ENCODE measurements at places on chromosomes 11 and 22.
A peak's percentile ranks its signal among the peaks of the same experiment; 100 is the strongest.

- H3K4me3 ChIP-seq, result no peak overlapping the region
- peaks cover 2% of the 10 kb centered on the region for H3K36me3 ChIP-seq
- H3K27me3 ChIP-seq, result peaks cover 10% of the 10 kb centered on the region
- H3K4me1 ChIP-seq, result peaks cover 2% of the 10 kb centered on the region
- no peak for DNase-seq
These were observed 21.1 kb upstream of the RDX start for GRCh38 chr11:110317516-110317932.

DNA sequence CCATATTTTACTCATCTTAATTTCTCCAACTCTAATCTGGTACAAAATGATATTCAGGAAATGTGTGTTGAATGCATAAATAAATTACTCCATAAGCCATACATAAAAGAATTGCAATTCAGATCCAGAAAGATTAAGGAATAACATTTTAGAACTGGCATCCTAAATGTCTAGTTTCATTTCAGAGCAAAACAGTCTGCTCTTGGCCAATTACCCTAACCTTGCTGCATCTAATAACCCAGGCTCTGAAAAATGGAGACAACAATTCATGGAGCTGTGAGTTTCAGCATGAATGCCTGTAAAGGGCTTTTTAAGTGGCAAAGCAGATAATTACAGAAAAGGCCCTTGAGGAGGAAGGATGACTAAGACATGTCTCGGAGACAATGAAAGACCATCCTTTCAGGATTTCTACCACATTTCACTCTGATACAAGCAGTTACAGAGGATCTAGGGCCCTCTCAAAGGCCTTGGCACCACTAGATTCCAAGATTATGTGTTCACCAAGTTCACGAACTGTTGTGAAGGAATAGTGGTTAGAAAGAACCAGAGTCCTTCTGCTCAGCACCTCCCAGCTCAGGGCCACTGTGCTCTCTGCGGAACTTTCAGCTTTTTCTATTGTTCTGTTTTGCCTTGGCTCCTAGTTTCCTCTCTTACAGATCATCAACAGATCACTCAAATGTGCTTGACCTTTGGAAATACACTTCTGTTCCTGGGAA lies 157.6 kb upstream of the BLID start:
- DNase-seq, result no peak
- peaks cover 22% of the 10 kb centered on the region for H3K27me3 ChIP-seq
- no peaks in the 10 kb centered on the region for H3K4me1 ChIP-seq
- no peak overlapping the region for H3K4me3 ChIP-seq
- H3K36me3 ChIP-seq, result no peaks in the 10 kb centered on the region
- no peak overlapping the region for H3K27ac ChIP-seq

GRCh38 chr11:84224042-84224441 lies 937.9 kb upstream of the CCDC90B start:
- no peak overlapping the region for H3K27ac ChIP-seq
- no peaks in the 10 kb centered on the region for H3K27me3 ChIP-seq

- no peaks in the 10 kb centered on the region for H3K27me3 ChIP-seq
- H3K27ac ChIP-seq, result no peak overlapping the region
- no peak overlapping the region for H3K4me3 ChIP-seq
- DNase-seq, result no peak
- H3K36me3 ChIP-seq, result no peaks in the 10 kb centered on the region
These were observed 23.4 kb downstream of the KIAA1671 start for GRCh38 chr22:24975813-24976341.

DNA sequence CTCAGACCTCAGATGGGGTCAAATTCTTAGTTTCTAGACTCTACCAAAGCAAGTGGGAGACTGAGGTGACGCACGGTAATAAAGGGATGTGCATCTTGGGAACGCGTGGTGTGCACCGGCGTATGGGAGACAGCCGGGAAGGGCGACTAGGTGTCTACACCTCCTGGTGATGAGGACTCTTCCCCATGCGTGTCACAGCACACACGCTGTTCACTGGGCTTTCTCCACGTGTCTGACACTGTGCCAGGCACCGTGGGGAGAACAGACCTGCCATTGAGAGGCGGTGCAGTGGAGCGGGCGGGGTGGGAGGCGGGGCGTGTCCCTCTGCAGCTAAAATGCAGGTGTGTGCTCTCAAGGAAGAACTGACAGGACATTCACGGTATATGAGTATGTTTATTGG lies 5.3 kb downstream of the FXYD6 start:
- no peak overlapping the region for H3K27ac ChIP-seq
- peaks cover 4% of the 10 kb centered on the region for H3K36me3 ChIP-seq
- no peak for DNase-seq
- H3K4me3 ChIP-seq, result no peak overlapping the region
- H3K27me3 ChIP-seq, result peaks cover 74% of the 10 kb centered on the region

- H3K4me1 ChIP-seq, result no peaks in the 10 kb centered on the region
- no peak for DNase-seq
- H3K4me3 ChIP-seq, result no peak overlapping the region
These were observed 406.0 kb downstream of the CTTN start for GRCh38 chr11:70804139-70804837.

- H3K36me3 ChIP-seq, result peaks cover 30% of the 10 kb centered on the region
- H3K4me1 ChIP-seq, result peaks cover 89% of the 10 kb centered on the region
These were observed 119.7 kb downstream of the ETS1 start for GRCh38 chr11:128467610-128468041.

DNA sequence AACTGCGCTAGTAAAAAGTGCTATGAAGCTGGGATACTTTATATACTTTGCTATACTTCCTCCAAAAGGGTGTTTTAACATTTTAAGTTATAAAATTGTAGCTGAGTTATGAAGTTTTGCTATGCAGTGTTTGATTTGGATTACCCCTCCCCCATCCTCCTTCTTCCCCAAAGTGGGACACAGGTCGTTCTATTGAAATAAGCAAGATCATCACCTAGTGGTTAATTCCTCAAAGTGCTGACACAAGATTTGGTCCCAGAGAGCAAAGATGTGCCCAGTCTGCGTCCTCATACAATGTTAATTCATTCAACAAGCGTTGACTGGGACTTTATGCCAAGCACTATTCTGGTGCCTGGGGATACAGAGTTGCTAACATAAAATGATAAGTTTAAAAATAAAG lies 78.5 kb downstream of the SPON1 start:
- no peaks in the 10 kb centered on the region for H3K36me3 ChIP-seq
- DNase-seq, result no peak
- H3K4me3 ChIP-seq, result no peak overlapping the region
- no peaks in the 10 kb centered on the region for H3K4me1 ChIP-seq
- H3K27ac ChIP-seq, result no peak overlapping the region

GRCh38 chr11:22340701-22341587 lies 2.8 kb downstream of the SLC17A6 start:
- peaks cover 9% of the 10 kb centered on the region for H3K4me1 ChIP-seq
- H3K4me3 ChIP-seq, result no peak overlapping the region
- no peak overlapping the region for H3K27ac ChIP-seq
- no peak for DNase-seq
- peaks cover 3% of the 10 kb centered on the region for H3K36me3 ChIP-seq

GRCh38 chr11:126884594-126884993 lies 116.0 kb downstream of the KIRREL3 start:
- peaks cover 13% of the 10 kb centered on the region for H3K27me3 ChIP-seq
- H3K4me3 ChIP-seq, result no peak overlapping the region
- H3K27ac ChIP-seq, result no peak overlapping the region
- no peaks in the 10 kb centered on the region for H3K36me3 ChIP-seq

GRCh38 chr11:132106096-132106982 lies 735.9 kb downstream of the NTM start:
- H3K27ac ChIP-seq, result no peak overlapping the region
- no peaks in the 10 kb centered on the region for H3K27me3 ChIP-seq
- H3K4me3 ChIP-seq, result no peak overlapping the region
- H3K36me3 ChIP-seq, result no peaks in the 10 kb centered on the region
- H3K4me1 ChIP-seq, result no peaks in the 10 kb centered on the region

- no peak overlapping the region for H3K4me3 ChIP-seq
- DNase-seq, result no peak
- no peak overlapping the region for H3K27ac ChIP-seq
- no peaks in the 10 kb centered on the region for H3K36me3 ChIP-seq
- peaks cover 28% of the 10 kb centered on the region for H3K27me3 ChIP-seq
These were observed 96.9 kb upstream of the PITPNB start for GRCh38 chr22:28015676-28016601.

DNA sequence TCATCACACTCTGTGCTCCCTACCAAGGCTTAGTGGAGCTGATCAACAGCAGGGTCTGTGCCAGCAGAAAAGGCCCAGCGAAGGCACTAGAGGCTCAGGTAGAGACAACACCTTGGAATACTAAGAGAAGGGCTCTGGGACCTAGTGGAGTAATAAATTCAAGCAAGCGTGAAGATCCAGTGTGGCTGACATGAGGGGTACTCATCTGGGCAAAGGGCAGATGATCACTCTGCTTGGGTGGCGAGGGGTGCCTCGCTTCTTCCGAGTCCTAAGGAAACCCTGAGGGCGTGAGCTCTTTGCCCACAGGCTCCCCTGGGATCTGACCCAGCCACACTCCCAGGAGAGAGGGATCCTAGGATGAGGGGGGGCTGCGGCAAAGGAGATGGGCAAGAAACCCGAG lies 3.5 kb upstream of the TPBGL start:
- peaks cover 14% of the 10 kb centered on the region for H3K27me3 ChIP-seq
- no peak for DNase-seq
- H3K4me3 ChIP-seq, result no peak overlapping the region
- no peak overlapping the region for H3K27ac ChIP-seq
- peaks cover 3% of the 10 kb centered on the region for H3K4me1 ChIP-seq

DNA sequence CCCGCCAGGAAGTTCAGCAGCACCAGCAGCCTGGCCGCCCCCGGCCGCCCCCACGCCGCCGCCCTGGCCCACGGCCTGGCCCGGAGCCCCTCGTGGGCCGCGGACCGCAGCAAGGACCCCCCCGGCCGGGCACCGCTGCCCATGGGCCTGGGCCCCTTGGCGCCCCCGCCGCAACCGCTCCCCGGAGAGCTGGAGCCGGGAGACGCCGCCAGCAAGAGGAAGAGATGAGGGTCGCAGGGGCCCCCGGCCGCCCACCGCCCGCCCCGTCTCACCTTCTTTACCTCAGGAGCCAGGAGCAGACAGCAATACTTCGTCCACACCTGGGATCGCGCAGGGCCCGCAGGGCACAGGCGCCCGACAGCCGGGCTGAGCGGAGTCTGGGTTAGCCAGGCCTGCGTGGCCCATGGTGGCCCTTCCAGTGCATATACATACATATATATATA lies 115.6 kb downstream of the CACNA1I start:
- no peak overlapping the region for H3K4me3 ChIP-seq
- H3K27ac ChIP-seq, result no peak overlapping the region
- H3K36me3 ChIP-seq, result peaks cover 7% of the 10 kb centered on the region
- H3K27me3 ChIP-seq, result peaks cover 5% of the 10 kb centered on the region
- peaks cover 16% of the 10 kb centered on the region for H3K4me1 ChIP-seq
- DNase-seq, result no peak

- H3K4me3 ChIP-seq, result no peak overlapping the region
- peaks cover 2% of the 10 kb centered on the region for H3K36me3 ChIP-seq
- no peaks in the 10 kb centered on the region for H3K27me3 ChIP-seq
- DNase-seq, result no peak
- H3K27ac ChIP-seq, result no peak overlapping the region
These were observed 362.3 kb downstream of the DYNC2H1 start for GRCh38 chr11:103471546-103471945.

DNA sequence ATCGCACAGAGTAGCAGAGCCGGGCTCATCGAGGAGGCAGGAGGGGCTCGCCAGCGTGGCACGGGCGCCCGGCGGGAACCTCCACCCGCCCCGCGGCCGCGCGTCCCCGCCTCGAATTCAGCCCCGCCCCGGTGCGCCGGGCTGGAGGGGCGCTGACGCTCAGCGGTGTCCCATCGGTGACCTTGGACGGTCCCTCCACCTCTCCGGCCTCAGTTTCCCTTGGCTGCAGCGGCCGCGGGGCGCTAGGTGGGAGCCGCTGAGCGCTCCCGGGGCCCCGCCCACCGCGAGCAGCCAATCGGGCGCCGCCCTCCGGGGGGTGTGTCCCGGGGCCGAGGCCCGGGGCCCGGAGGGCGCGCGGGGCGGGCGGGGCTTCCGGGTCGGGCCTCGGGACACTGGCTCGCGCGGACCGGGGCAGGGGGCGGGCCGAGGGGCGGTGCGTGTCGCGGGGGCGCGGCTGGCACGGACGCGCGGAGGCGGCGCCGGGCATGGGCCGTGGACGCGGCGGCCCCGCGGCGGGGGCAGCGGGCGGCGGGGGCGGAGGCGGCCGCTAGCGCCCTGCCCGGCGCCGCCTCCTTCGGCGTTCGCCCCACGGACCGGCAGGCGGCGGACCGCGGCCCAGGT lies at the start of gene PPARA:
PPARA (plus strand) TSS at position 493 of the 621 bp plus-strand sequence. CDS start 47,858 bp downstream, outside the sequence.
- H3K4me3 ChIP-seq, result peak within 1 kb of the TSS; percentile 91
- H3K36me3 ChIP-seq, result peaks cover 2% of the 10 kb centered on the region
- peaks cover 12% of the 10 kb centered on the region for H3K4me1 ChIP-seq
- H3K27ac ChIP-seq, result peak within 1 kb of the TSS; percentile 14
- H3K27me3 ChIP-seq, result no peaks in the 10 kb centered on the region

GRCh38 chr11:62071408-62071807 lies 52.4 kb upstream of the INCENP start:
- H3K36me3 ChIP-seq, result no peaks in the 10 kb centered on the region
- DNase-seq, result no peak

GRCh38 chr11:75242722-75243600 lies 2.4 kb downstream of the TPBGL start:
- DNase-seq, result no peak
- H3K4me3 ChIP-seq, result peak overlapping the region; percentile 87
- H3K27me3 ChIP-seq, result peaks cover 19% of the 10 kb centered on the region
- H3K4me1 ChIP-seq, result peaks cover 7% of the 10 kb centered on the region
- H3K27ac ChIP-seq, result no peak overlapping the region
- H3K36me3 ChIP-seq, result no peaks in the 10 kb centered on the region

DNA sequence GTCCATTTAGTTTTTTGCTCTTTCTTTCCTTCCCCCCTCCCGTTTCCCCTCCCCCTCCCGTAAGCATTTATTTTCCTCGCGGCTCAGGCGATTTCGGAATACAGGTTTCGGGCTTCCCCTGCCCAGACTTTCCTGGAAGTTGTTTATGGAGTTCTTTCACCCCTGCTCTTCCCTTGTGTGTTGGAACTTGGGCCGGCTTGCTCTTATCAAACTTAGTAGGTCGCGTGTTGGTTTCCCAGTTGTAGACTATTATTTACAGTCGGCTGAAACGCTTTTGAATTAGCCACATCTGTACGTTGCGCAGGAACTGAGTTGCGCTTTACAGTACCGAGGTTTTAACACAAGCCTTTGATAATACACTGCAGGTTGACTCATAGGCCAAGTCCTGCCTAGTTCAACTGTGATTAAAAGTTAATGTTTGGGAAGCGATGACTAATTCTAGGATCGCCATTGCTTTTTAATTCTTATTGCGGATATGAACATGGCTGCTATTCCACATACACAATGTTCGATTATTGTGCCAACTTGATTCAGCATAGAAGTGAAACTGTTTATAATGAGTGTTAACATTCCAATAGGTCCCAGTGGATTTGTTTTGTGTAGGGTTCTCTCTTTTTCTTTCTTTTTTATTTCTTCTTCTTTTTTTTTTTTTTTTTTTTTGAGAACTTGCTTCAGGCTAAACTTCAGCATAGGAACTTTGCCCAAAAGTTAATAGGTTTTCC lies 1.7 kb downstream of the YAP1 start:
- peak overlapping the region; percentile 94 for H3K4me3 ChIP-seq
- peak overlapping the region; percentile 3 for H3K27ac ChIP-seq
- peaks cover 22% of the 10 kb centered on the region for H3K27me3 ChIP-seq
- peaks cover 10% of the 10 kb centered on the region for H3K4me1 ChIP-seq
- H3K36me3 ChIP-seq, result peaks cover 2% of the 10 kb centered on the region
